ENCODE measurements at places on chromosomes 7 and 10.

- DNase-seq: no peak
These were observed 36.9 kb upstream of the GNAI1 start for GRCh38 chr7:80097756-80098155.

DNA sequence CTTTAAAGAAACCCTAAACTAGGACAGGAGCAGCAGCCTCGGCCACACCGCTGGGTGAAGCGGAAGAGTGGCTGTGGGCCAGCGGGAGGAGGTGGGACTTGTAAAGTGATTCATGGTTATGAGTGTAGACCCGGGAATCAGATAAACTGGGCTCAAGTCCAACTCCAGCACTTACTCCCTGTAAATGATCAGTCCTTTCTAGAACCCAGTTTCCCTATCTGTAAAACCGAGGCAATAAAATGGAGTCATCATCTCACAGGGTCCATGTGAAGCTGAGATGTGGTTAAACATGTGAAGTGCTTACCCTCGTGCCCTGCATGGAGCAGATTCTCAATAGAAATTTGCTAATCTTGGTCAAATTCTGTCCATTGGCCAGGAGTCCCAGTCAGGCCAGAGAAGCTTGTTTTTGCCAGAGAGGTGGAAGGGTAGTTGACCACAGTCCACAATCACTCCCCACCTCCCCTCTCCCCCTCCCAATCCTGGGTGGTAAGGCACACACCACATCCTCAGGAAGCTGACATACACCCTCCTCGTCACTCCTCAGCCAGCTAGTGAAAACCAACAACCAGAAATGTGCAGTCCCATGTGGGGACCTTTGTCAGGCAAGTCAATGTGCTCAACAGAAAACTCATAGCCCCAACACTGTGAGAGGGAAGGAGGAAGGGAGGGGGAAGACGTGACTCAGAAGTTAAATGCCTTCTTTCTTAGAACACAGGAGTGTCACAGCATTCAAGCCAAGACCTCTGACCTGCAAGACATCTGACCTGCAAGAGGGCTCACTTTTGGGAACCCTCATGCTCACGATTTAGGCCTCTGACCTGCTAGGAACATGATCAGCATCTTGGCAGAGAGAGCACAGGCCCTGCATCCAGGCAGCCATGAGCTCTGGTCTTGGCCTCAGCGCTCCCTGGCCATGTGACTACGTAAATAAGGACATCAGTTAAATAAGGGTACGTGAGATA, 145.1 kb downstream of the PLXNA4 start:
- no peak for DNase-seq

DNA sequence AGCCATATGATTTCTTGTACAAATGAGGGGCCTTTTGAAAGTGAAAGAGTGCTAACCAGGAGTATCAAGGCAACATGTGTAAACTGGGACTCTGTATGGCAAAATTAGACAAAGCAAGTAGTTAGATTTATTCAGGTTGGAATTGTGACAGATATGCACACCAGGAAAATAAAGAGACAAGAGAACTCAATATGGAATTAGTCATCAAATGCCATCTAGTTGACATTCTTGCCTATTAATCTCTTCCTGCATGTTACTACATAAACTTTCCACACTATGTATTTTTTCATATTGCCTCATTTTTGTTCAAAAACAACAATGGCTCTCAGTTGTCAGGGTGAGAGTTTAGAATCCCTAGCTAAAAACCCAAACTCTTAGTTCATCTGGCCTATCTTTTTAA, 799.0 kb downstream of the NRG3 start:
- no peak for DNase-seq

DNA sequence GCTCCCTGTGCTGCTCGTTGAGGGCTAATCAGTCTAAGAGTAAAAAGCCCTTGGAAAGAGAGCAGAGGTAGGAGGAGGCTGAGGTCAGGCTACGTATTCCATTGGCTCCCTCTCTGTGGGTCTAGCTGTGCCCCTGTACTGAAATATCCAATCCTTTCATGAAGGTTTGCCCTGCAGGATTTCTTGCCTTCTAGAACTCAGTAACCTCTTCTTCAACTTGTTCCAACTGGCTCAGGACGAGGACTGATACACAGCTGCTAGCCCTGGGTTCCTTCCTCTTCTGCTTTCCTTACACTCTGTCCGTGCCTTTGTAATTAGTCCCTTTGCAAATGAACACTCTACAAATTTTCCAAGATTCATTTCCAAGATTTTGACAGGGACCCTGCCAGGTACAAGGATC, 560.5 kb downstream of the ACTR3B start:
- no peak for DNase-seq

GRCh38 chr7:145016068-145016467, 180.2 kb upstream of the TPK1 start:
- DNase-seq: no peak

- peak; percentile 2 for DNase-seq
These were observed 85.8 kb upstream of the EGFR start for GRCh38 chr7:54932818-54933543.

- DNase-seq: no peak
These were observed 11.3 kb downstream of the ACADSB start for GRCh38 chr10:123019941-123020703.

DNA sequence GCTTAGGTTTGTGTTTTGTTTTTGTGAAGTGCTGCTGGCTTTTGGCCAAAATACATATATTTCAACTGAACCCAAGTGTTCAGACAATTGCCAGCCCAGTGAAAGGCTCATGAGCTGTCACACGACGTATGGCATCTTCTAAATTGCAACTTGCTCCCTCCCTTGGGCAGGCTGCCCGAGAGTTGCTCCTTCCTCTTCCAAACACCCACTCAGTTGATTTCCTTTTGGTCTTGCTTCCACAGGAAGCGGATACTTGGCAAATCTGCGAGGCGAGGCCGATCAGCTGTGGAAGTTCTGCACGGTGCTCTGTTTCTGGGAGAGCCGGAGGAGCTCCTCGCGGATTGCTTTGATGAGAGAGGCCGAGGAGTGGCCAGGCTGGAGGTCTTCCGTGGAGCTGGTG, 39.6 kb upstream of the ATP6V0A4 start:
- DNase-seq: peak; percentile 59

- no peak for DNase-seq
These were observed 155.8 kb downstream of the BMPER start for GRCh38 chr7:34061149-34061548.

DNA sequence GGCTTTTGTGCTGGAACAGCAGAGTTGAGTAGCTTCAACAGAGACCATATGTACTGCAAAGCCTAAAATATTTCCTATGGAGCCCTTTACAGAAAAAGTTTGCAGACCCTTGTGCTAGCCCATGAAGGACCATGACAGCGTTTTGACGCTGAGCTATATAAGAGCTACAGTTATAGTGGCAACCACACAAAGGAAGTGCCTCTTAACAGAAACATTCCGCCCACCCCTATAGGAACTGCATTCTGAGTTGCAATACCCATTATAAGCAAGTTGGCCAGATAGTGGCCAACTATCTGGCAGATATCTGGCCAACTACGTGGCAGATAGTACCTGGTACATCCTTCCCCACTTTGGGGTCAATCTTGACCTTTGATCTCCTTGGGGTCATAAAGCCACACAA, 47.5 kb upstream of the DMBT1 start:
- no peak for DNase-seq

- DNase-seq: no peak
These were observed 3.4 kb downstream of the GET4 start for GRCh38 chr7:879706-880105.

DNA sequence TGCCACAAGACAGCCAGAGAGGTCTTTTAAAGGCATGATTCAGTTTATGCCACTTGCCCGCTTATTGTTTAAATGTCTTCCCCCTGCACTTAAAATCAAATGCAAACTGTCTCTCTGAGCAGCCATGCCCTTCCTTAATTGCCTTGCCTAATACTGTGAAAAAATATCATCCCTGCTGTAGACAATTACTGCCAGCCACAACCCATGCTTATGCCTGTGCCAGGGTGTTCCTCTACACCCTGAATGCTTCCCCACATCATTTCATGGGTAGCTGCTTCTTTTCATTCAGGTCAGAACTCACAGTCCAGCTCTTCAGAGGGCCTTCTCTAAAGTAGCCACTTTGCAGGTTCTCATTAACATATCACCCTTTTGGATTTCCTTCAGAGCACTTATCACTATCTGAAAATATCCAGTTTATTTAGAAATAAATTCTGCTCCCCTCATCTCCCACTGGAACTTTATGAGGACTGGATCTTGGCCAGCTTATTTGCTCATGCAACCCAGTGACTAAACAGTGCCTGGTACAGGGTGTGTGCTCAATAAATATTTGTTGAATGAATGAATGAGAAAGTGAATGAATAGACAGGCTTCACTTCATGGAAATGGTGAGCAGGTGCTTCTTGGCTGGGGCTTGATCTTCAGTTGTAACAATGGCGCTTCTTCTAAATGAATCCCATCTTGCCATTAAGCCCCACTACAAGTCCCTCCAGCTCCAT, 162.4 kb upstream of the MDFIC start:
- DNase-seq: peak; percentile 22

GRCh38 chr10:81472927-81473470, 402.0 kb upstream of the NRG3 start:
- no peak for DNase-seq

GRCh38 chr7:55549457-55549856, 22.8 kb downstream of the VOPP1 start:
- DNase-seq: no peak

- no peak for DNase-seq
These were observed 32.0 kb downstream of the JAKMIP3 start for GRCh38 chr10:132097609-132098377.

DNA sequence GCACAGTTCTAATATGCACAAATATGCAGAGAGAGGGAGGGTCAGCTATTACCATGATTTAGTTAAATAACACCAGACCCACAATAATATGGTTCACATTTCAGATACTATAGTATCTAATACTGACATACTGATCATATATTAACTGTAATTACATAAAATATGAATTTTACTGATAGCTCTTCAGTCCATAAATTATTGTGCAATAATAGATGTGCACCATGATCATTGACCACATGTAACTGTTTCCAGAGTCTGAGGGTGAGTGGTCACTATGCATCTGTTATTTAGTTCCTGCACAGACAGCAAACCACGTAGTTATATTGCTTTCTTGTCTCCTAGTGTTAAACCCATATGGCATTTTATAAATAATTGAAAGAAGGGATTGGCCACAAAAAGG, 29.3 kb downstream of the PPP1R17 start:
- no peak for DNase-seq

DNA sequence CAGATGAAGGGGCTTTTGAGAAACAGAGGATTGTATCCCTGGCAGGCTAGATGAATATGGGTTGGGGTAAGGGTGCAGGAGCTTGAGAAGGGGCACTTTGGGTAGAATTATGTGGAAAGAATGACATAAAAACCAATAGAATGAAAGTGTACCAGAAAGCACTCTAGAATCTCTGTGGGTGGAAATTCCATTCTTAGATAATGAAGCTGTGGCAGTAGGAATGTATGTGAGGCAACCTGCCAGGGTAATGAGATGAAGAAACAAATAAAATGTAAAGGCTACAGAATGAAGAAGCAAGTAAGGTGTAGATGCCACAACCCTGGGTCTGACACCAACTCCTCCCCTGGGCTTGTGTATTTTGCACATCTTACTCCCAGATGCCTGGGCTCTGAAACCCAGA, 16.8 kb downstream of the NOBOX start:
- DNase-seq: no peak

DNA sequence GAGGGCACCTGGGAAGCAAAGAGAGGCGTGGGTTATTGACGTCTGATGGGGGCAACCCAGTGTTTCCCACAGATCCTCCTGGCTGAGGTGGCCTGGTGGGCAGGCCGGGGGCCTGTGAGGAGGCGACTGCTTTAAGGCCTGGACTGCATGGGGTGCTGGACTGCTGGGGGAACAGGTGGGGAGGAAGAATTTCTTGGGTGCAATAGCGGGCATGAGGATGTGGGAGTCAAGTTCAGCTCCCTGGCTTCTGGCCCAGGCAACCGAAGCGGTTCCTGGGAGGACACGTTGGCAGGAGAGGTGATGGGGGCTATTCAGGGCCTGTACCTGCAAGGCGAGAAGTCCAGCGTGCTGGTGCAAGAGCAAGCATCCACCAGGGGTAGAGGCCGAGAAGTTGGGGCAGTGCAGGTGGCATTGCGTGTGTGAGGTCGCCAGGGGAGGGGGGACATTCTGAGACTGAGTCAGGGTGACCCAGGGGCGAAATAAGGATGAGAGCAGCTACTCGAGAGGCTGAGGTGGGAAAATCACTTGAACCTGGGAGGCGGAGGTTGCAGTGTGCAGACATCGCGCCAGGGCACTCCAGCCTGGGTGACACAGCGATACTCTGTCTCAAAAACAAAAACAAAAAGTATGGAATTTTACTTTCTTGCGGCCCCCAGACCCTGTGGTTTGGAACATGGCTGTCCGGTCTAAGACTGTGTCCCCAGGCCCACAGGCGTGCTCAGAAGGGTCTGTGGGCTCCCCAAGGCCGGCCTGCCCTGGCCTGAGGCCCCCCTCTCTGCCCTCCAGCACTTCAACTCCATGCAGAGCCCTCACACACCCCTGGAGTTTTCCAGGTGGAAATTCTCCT, 53.6 kb upstream of the ELN start:
- DNase-seq: no peak

DNA sequence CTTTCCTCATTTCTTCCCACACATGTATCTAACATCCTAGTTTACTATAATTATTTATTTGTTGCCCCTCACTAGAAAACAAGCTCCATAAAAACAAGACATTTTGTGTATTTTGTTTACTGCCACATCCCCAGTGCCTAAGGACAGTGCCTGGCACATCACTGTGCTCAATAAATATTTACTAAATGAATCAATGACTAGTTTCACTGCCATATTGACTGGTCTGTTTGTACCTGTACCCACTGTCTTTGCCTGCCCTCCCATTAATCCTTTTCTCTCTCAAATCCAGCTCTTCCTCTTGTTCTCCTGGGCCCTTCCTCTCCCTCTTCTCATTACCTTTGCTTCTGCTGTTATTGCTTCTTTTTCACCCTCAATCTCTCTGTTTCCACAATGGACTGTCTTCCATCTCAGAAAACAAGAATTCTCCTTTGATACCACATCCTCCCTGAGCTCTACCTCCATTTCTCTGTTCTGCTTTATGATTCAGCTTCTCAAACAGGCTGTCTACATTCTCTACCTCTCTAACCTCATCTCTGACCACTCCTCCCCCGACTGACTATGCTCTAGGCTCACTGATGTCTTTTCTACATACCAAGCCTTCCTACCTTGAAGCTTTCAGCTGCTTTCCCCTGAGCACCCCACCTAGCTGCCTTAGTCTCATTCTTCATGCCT, 8.3 kb upstream of the FAM133B start:
- no peak for DNase-seq

DNA sequence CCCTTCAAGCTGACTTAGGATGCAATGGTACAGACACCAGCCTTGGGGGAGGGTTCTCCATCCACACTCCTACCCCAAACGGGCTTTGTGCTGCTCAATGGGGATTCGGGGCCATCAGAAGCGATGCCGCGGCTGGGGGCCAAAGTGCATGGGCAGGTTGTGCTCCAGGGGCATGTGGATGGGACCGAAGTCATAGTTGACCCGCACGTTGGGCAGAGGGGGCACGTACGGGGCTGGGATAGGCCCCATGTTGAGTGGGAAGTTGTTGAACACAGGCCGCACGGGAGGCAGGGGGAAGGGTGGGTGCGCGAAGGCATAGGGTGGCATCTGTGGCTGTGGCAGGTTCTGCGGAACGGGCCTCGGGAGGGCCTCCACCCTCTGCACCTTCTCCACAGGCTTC, 158.7 kb downstream of the RNF216 start:
- DNase-seq: no peak
